Hippocampal formation (tissue), 2 donors: ENCODE measurements at places on chromosomes 2 and 18.

GRCh38 chr2:216761133-216761532 is 65.8 kb upstream of the IGFBP5 start:
- DNase-seq = no peak

DNA sequence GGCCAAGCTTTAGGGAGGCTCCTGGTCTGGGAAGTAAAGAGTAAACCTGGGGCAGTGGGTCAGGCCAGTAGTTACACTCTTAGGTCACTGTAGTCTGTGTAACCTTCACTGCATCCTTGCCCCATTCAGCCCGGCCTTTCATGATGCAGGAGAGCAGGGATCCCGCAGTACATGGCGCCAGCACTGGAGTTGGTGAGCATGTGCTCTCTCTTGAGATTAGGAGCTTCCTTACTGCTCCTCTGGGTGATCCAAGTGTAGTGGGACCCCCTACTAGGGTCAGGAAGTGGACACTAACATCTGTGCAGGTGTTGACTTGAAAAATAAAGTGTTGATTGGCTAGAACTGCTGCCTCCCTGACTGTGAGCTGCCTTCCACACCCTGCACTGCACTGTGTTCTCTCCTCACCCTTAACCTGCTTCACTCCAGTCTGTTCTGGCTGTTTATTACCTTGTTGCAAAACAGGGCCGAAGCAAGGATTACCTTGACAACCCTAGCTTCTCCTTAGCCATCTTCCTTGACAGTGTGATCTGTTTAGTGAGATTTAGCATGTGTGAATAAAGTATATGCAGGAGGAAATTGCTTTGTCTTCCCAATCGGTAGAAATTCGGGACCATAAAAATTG is 5.2 kb downstream of the RETREG2 start:
- no peak for DNase-seq

DNA sequence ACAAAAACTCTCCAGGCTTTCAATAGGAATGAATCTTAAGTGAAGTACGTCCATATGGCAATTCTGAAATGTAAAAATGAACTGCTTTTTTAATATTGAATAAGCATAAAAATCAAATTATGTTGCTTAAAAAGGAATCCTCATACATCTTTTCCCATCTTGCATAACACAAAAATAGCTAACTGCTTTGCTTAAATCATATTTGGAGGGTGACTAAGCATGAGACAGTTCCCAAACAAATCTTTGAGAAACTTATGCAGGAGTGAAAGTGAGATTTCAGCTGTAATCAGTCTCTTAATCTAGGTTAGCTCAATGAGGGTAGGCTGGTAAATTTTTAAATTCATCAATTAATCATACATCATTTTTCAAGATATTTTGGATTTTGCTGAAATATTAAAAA is 111.5 kb downstream of the MBD5 start:
- no peak for DNase-seq

DNA sequence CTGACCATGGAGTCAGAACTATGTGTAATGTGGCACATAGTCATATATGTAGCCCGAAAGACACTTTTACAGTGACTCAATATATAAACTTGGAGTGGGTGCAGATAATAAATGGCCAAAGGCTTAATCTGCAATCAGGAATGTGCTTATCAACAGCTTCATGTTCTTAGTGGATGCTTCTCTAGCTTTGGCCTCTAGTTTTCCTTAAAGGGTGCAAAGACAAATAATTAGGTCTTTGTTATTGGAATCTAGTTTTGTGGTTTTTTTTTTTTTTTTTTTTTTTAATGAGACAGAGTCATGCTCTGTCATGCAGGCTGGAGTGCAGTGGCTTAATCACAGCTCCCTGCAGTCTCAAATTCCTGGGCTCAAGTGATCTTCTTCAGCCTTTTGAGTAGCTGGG is 625.6 kb downstream of the EPHA4 start:
- no peak for DNase-seq

- DNase-seq = no peak
Measured at GRCh38 chr2:158725441-158725891, 69.7 kb upstream of the DAPL1 start.

GRCh38 chr2:215874418-215874817 is 138.9 kb downstream of the MREG start:
- DNase-seq = no peak

DNA sequence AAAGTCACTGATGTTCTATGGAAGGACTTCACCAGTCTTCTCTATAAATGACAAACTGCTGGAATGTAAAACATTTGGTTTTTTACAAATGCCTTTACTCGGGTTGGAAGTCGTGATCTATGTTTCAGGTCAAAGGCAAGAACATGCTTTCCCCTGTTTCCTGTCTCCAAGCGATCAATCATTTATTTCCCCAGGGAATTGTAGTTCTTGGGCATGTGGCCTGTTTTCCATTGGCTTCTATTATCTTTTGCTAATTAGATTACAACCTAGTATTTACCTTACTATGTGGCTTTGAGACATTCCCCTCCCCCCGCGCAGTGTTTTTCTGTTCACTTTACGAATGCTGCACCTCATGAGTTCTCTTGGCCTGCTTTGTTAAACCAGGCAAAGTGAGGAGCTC is 684.2 kb downstream of the EPHA4 start:
- DNase-seq = no peak

DNA sequence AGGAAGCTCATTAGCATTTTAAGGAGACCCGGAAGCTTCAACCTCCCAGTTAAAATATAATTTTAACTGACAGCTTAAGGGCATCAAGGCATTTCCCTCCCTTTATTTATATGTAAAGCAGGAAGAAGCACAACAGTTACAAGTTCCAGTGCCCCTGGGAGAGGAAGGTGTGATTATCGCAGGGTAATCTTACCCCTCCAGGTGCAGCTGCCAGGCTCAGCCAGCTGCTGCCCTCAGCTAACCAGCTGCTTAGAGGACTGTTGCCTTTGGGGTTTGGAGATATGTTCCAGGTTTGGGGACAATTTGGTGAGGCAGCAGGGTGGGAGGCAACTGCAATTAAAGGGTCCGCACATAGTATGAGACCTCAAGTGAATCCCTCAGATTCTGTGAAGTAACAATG is 55.3 kb upstream of the SETBP1 start:
- no peak for DNase-seq

- no peak for DNase-seq
Measured at GRCh38 chr2:197944416-197945096, 140.2 kb downstream of the PLCL1 start.

- no peak for DNase-seq
Measured at GRCh38 chr2:224971214-224971613, 71.1 kb downstream of the DOCK10 start.

GRCh38 chr2:20062615-20063545 is 11.5 kb upstream of the LAPTM4A start:
- no peak for DNase-seq

DNA sequence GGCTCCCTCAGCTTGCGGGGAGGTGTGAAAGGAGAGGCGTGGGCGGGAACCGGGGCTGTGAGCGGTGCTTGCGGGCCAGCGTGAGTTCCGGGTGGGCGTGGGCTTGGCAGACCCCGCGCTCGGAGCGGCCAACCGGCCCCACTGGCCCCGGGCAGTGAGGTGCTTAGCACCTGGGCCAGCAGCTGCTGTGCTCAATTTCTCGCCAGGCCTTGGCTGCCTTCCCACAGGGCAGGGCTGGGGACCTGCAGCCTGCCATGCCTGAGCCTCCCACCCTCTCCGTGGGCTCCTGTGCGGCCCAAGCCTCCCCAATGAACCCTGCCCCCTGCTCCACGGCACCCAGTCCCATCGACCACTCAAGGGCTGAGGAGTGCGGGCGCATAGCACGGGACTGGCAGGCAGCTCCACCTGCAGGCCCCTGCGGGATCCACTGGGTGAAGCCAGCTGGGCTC is 48.2 kb downstream of the RNF138 start:
- DNase-seq = no peak

DNA sequence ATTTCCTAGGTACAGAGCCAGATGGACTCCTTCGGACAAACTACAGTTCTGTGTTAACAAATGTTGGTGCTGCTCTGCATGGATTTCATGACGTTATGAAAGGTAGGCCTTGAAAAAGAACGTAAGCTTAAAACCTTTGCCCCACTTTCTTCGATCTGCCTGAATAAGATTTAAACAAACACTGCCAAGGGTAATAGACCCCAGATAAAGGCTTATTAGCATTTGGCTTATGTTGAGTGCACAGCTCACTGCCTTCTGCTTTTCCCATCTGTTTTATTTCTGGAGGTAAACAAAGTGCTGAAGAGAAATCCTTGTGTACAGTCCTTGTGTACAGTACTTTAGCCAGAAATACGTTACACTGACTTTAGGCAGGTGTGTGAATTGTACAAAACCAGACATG is 50.0 kb upstream of the STON1 start:
- no peak for DNase-seq

- no peak for DNase-seq
Measured at GRCh38 chr2:139175510-139175909, 395.3 kb upstream of the NXPH2 start.

GRCh38 chr2:184551626-184552025 is 46.7 kb upstream of the ZNF804A start:
- DNase-seq = no peak

- DNase-seq = no peak
Measured at GRCh38 chr2:198452327-198452726, 647.9 kb downstream of the PLCL1 start.

- DNase-seq = no peak
Measured at GRCh38 chr2:221554769-221555493, 17.2 kb downstream of the EPHA4 start.

DNA sequence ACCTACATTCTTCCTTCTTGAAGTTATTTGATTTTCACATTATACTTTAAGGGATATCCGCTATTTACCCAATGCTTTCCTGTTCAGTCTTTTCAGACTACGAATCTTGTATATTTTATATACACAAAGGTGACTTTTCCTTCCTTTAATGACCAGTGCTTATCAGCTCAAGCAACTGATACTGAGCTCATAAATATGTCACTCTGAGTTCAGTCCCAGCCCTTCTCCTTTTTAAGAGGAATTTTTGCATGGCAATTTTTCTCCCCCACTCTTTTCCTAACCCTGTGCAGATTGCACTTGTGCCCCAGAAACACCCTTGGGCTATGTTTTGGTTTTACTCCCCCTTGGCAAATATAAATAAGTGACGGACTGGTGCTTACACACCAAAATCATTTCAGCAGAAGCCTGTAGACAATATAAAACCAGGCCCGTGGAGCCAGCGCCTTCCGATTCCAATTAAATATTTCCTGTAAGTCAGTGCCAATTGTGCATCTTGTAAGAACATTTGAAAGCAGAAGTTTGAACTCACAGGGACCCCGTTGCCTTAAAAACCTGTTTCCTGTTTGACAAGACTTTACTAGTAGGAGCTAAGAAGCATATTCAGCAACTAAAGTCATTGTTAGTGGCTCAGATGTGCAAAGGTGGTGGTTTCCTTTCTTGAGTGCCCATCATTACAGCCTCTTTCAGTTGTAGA is 66.3 kb upstream of the GATA6 start:
- no peak for DNase-seq

DNA sequence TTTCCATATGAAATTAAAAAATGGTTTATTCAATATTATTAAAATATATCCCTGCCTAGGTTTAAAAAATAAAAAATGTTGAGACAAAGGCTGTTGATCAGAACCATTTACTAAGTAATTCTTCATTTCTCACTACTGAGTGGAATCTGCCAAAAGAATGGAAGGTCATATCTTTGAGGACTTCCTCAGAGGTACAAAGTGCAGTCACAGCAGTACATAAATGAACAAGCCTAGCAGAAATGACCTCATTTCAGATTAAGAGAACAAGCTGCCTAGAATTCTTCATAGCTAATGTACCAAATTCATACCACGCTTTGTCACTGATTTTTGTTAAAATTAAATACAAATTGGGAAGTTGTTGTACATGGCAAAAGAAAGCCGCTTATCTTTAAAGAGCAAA is 318.9 kb upstream of the TFPI start:
- no peak for DNase-seq
